ENCODE measurements at places on chromosomes 3 and 15.

DNA sequence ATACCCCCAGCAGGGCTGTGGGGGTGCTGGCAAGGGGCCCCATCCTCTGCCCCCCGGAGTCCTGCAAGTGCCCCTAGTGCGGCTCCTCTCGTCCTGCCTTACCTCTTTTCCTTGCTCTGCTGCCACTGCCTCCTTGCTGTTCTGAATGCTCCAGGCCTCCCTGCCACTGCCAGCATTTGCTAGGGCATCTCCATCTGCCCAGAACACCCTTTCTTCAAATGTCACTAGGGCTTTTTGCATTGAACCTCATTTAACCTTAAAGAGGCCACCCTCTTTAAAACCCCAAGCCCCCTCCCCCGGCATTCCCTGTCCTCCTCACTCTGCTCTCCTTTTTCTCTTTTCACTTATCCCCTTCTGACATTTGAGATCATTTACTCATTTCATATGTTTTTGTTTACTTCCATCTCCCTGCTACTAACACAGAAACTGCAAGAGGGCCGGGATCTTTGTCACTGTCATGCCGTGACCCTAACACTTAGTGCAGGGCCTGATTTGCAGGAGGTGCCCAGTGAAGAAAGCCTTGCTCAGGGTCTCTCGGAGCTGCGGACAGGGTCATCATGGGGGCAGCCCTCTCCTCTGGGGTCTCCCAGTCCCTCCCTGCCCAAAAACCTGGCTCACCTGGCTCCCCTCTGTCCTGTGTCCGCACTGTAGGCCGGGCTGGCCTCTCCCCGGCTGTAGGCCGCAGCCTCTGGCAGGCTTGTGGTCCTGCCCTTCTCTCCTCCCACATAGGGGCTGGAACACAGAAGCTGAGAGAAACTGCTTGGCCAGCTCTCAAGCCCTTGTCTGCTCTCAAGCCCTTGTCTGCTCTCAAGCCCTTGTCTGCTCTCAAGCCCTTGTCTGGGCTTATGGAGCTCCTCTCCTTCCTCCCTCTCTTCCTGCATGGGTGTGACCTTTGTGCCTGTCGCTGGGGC lies at the start of gene ACOX2:
ACOX2 (minus strand) TSS at position 690 of the 911 bp plus-strand sequence. CDS start 2,084 bp downstream, outside the sequence.
- H3K4me3 ChIP-seq = no peak within 1 kb of the TSS
- H3K27ac ChIP-seq = peak within 1 kb of the TSS; percentile 51
- peaks cover 12% of the 10 kb centered on the region for H3K4me1 ChIP-seq

- no peak overlapping the region for H3K4me3 ChIP-seq
- H3K27ac ChIP-seq = peak overlapping the region; percentile 29
- peaks cover 33% of the 10 kb centered on the region for H3K4me1 ChIP-seq
- H3K27me3 ChIP-seq = peaks cover 5% of the 10 kb centered on the region
Observed at GRCh38 chr3:169864270-169864669, 5.5 kb downstream of the LRRC31 start.

- H3K36me3 ChIP-seq = no peaks in the 10 kb centered on the region
- peaks cover 3% of the 10 kb centered on the region for H3K27me3 ChIP-seq
- no peak overlapping the region for H3K4me3 ChIP-seq
- DNase-seq = no peak
- no peak overlapping the region for H3K27ac ChIP-seq
Observed at GRCh38 chr15:98124581-98124980, 164.1 kb downstream of the ARRDC4 start.

DNA sequence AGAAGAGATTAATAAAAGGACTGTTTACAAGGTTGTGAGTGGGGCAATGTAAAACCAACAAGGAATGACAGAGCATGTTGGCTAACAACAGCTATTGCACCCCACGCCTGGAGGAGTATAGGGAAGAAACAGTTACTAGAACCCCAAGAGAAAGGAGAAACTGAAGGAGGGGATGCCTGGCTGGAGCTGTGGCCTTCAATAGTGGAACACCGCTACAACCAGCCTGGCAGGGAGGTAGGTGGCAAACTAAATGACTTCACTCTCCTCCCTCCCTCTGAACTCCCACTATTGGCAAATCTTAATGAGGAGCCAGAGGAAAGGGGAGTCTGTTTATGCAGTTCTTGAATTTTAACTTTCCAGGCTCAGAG lies 7.2 kb upstream of the CD47 start:
- no peak overlapping the region for H3K27ac ChIP-seq
- H3K27me3 ChIP-seq = peaks cover 5% of the 10 kb centered on the region
- H3K4me1 ChIP-seq = peaks cover 61% of the 10 kb centered on the region
- H3K36me3 ChIP-seq = no peaks in the 10 kb centered on the region

- H3K4me3 ChIP-seq = no peak overlapping the region
- H3K4me1 ChIP-seq = peaks cover 58% of the 10 kb centered on the region
- H3K27ac ChIP-seq = peak overlapping the region; percentile 13
- H3K27me3 ChIP-seq = no peaks in the 10 kb centered on the region
- H3K36me3 ChIP-seq = peaks cover 27% of the 10 kb centered on the region
- peak; percentile 91 for DNase-seq
Observed at GRCh38 chr3:100068826-100069225, 45.5 kb downstream of the FILIP1L start.

DNA sequence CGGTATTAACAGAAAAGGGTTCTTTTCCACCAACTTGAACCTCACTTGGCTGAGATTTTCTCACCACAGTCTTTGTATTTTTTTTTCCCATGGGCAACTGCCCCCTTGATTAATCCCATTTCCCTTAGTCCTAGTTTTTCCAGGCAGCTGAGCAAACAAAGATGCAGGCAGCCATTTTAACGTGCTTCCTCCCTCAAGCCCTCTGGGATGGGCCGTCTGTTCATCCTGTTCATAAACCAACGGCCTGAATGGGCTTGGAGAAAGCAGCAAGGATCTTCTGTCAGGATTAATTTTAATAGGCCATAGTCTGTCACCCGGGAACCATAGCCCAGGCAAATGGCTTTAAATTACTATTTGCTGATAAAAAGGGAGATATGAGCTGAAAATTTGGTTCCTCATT lies 10.4 kb upstream of the POLR2M start:
- no peak for DNase-seq
- peaks cover 32% of the 10 kb centered on the region for H3K27me3 ChIP-seq
- H3K4me1 ChIP-seq = no peaks in the 10 kb centered on the region
- H3K27ac ChIP-seq = no peak overlapping the region
- H3K36me3 ChIP-seq = no peaks in the 10 kb centered on the region
- no peak overlapping the region for H3K4me3 ChIP-seq

DNA sequence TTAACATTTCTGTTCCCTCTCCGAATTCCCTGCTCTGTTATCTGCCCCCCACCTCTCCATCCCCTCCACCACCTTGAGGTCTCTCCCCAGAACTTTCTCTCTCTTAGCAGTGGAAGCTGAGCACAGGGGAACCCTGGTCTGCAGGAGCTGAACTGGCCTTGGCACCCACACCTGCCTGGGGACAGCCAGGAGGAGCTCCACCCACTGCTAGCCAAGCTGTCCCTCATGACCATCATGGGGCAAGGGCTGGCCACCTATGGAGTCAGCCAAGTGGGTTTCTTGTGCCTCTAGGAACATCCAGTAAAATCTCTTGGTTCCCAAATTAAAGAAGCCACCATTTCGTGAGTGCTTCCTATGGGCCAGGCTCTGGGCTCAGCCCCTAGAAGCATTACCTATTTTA lies 276.4 kb upstream of the TLE3 start:
- no peak for DNase-seq
- H3K27ac ChIP-seq = no peak overlapping the region
- H3K4me1 ChIP-seq = no peaks in the 10 kb centered on the region
- no peak overlapping the region for H3K4me3 ChIP-seq

DNA sequence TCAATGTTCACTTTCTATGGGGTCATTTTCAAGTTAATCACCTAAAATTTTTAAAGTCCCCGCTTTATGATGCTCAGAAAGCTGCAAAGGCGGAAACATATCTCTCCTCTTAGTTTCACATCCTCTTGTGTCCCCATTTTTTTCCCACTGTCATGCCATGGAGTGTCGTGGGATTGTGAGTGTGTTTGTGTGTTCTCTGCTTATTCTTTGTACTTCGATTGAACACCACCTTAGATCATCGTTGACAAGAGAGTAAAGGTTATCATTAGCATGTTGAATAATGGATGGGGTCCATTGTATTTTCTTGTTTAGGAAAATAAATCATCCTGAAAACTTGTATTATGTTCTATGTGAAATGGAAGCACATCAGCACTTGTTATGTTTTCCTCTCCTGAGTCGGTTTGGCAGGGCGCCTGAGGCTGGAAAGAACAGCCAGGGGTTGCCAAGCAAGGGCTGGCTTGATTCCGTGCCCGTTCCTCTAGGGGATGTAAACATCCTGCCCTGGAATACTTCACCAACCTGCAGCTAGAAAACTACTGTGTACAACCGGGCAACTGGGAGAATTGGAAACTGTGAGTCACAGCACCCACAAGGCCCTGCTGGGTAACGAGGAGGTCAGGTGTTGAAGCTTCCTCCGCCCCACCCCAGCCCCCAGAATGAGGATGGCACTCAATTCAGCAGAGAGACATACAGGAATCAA lies 67.2 kb downstream of the EIF4E3 start:
- H3K36me3 ChIP-seq = peaks cover 7% of the 10 kb centered on the region
- H3K4me3 ChIP-seq = no peak overlapping the region
- no peak for DNase-seq
- H3K27ac ChIP-seq = peak overlapping the region; percentile 4
- H3K4me1 ChIP-seq = peaks cover 12% of the 10 kb centered on the region

DNA sequence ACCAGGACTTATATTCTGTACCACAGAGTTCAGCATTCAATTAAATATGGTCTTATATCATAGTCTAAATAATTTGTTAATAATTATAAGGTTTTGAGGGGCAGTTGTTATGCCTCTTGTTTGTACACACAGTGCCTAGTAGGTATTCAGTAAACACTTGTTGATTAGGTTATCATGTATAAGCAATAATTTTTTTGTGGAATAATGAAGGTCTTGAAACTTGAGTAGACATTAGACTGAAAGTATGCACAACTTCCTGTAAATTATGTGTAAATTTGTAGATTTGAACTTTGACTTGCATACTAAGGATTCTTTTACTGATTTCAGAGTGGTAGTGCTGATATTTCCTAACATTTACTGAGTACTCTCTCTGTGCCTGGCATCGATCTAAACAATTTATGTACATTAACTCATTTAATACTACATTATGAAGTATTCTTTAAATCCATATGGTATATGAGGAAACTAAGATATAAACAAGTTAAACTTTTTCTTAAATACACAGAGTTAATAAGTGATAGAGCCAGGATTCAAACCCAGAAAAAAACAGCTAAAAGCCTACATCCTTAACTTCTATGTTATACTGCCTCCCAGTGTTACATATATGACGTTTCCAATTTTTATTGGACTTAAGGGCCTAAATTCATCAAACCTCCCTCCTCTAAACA lies 65.1 kb downstream of the GLCE start:
- H3K4me3 ChIP-seq = no peak overlapping the region
- no peak overlapping the region for H3K27ac ChIP-seq
- H3K4me1 ChIP-seq = no peaks in the 10 kb centered on the region
- no peaks in the 10 kb centered on the region for H3K36me3 ChIP-seq
- no peak for DNase-seq
- no peaks in the 10 kb centered on the region for H3K27me3 ChIP-seq

- no peak overlapping the region for H3K4me3 ChIP-seq
- no peak for DNase-seq
- H3K4me1 ChIP-seq = no peaks in the 10 kb centered on the region
- H3K27ac ChIP-seq = no peak overlapping the region
- H3K36me3 ChIP-seq = no peaks in the 10 kb centered on the region
- no peaks in the 10 kb centered on the region for H3K27me3 ChIP-seq
Observed at GRCh38 chr3:2934541-2934940, 175.6 kb downstream of the IL5RA start.

DNA sequence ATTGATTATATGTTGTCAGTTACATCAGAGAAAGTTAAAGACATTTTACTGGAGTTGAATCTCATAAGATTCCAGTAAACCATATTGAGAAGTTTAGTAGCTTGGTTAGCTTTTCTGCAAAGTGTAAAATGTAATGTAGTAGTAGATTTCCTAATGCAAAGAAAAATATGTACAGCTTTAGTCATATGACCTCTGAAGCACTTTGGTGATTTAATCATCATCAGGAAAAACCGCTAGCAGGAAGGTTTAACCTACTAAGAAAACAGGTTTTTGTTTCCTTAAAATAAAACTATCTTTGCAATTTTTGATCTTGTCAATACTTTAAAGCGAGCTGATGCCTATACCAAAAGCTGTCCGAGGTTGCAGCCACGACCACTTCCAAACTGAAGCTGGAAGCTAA lies 364.6 kb upstream of the ZNF385D start:
- H3K36me3 ChIP-seq = no peaks in the 10 kb centered on the region
- no peak overlapping the region for H3K27ac ChIP-seq
- no peak overlapping the region for H3K4me3 ChIP-seq
- H3K4me1 ChIP-seq = no peaks in the 10 kb centered on the region
- DNase-seq = no peak
- H3K27me3 ChIP-seq = no peaks in the 10 kb centered on the region

GRCh38 chr3:20043396-20043795 lies 3.1 kb downstream of the KAT2B start:
- peaks cover 45% of the 10 kb centered on the region for H3K36me3 ChIP-seq
- peak overlapping the region; percentile 93 for H3K4me3 ChIP-seq

GRCh38 chr3:123290962-123291361 lies 89.2 kb downstream of the SEC22A start:
- H3K4me3 ChIP-seq = no peak overlapping the region
- peaks cover 18% of the 10 kb centered on the region for H3K27me3 ChIP-seq
- peak; percentile 8 for DNase-seq
- no peak overlapping the region for H3K27ac ChIP-seq

- no peak overlapping the region for H3K27ac ChIP-seq
- H3K4me3 ChIP-seq = no peak overlapping the region
Observed at GRCh38 chr3:140078940-140079339, 144.0 kb downstream of the CLSTN2 start.

GRCh38 chr3:38255627-38256026 lies 10.0 kb upstream of the SLC22A13 start:
- peaks cover 9% of the 10 kb centered on the region for H3K4me1 ChIP-seq
- no peak overlapping the region for H3K27ac ChIP-seq
- no peak for DNase-seq
- no peaks in the 10 kb centered on the region for H3K27me3 ChIP-seq
- H3K4me3 ChIP-seq = no peak overlapping the region

GRCh38 chr3:98740324-98740723 lies 22.8 kb upstream of the ST3GAL6 start:
- H3K4me1 ChIP-seq = no peaks in the 10 kb centered on the region
- no peak overlapping the region for H3K27ac ChIP-seq
- H3K36me3 ChIP-seq = no peaks in the 10 kb centered on the region
- H3K27me3 ChIP-seq = peaks cover 43% of the 10 kb centered on the region
- no peak for DNase-seq
- no peak overlapping the region for H3K4me3 ChIP-seq

DNA sequence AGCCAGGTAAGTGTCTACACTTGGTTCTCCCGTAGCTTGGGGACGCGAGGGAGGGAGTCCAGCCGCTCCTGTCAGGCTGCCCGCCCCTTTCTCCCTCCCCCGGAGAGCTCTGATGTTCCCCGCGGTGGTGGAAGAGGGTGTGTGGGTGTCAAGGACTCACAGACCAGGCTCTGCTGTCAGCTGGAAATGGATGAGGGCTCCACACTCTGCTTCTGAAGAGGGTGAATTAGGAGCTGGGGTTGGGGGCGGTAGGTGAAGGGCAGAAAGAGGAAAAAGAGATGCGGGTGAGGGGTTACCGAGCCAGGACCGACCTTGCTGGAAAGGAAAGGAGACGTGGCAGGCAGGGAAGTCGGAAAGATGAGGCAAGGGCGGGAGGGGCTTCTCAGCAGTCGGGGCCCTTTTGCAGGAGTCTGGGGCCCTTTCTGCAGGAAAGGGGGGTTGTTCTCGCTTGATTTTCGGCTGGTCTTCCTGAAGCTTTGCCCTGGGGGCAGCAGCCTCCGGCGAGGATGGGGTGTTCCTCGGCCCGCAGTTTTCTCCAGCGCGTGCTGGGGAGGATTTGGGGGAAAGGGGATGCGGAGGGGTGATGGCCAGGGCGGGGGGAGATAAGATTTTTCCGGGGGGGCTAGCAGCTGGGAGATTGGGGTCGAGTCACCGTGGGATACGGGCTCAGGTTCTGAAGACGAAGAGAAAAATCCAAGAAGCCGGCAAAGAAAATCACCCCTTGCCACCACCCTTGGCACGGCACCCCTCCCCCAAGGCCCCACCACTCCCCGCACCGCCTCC lies 602 bp upstream of the BAHD1 start:
- peaks cover 12% of the 10 kb centered on the region for H3K36me3 ChIP-seq
- peaks cover 52% of the 10 kb centered on the region for H3K4me1 ChIP-seq
- H3K27ac ChIP-seq = peak overlapping the region; percentile 25
- peak overlapping the region; percentile 83 for H3K4me3 ChIP-seq
